ENCODE measurements at places on chromosomes 7 and 10. TPM values are rescaled to one million over a fixed set of nuclear protein-coding genes. Genes with fewer than 3 reads are reported as not detected.

TNRC18 gene
- total RNA-seq: 42.4 TPM

CPA2 gene
- total RNA-seq: not detected

DNA sequence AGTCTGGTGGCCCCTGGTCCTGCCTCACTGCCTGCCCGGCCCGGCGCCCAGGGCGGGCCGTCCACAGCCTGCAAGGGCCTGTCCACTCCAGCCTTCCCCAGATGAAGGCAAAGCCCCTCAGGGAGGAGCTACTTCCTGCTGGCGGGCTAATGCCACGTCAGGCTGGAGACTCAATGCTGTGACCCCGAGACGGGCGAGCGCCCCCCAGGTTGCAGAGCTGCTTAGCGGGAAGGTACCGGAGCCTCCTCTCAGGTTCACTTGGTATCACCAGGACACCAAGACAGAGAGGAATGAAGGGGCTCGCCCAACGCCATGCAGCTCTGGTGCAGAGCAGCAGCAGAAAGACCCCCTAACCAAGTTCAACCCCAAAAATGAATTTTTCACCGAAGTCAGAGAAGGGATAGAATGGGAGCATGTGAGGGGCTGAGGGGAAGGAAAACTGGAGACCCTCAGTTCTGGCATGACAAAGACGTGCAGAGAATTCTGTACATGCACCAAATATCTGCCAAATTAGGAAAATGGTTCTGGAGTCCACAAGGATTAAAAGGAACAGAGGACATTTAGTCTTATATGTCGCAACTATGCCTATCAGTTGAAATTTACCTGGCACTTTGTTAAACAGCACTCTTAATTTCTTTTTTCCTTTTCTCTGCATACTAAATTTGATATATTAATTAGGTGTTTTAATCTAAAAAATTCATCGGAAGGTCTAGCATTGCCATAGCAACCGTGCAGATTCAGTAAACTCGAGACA, 2.8 kb downstream of the STK32C start:
- H3K36me3 ChIP-seq: no peaks in the 10 kb centered on the region
- H3K27me3 ChIP-seq: peaks cover 32% of the 10 kb centered on the region
- no peak for DNase-seq
- no peak overlapping the region for H3K27ac ChIP-seq

- H3K4me3 ChIP-seq: no peak overlapping the region
- H3K36me3 ChIP-seq: no peaks in the 10 kb centered on the region
- H3K4me1 ChIP-seq: no peaks in the 10 kb centered on the region
These were observed 63.9 kb upstream of the LOXL4 start for GRCh38 chr10:98331885-98332284.

- H3K4me3 ChIP-seq: no peak overlapping the region
- peaks cover 2% of the 10 kb centered on the region for H3K27me3 ChIP-seq
- no peaks in the 10 kb centered on the region for H3K4me1 ChIP-seq
- no peak for DNase-seq
- no peaks in the 10 kb centered on the region for H3K36me3 ChIP-seq
- no peak overlapping the region for H3K27ac ChIP-seq
These were observed 57.4 kb downstream of the HIBADH start for GRCh38 chr7:27605283-27605682.

DNA sequence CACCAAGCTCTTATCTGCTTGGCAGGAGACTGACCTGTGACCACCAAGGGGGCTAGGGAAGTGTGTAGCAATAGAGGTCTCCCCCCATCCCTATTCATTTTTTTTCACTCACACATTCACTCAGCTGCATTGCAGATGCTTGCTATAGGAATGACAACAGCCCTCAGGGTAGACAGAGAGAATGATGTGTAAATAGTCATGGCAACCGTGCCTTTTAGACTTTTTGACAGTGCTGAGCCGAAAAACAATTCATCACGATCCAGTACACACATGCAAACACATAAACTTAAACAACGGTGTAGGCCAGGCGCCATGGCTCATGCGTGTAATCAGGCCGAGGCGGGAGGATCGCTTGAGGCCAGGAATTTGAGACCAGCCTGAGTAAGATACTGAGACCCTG, 7.6 kb upstream of the ELN start:
- H3K4me1 ChIP-seq: no peaks in the 10 kb centered on the region
- H3K27ac ChIP-seq: no peak overlapping the region
- no peaks in the 10 kb centered on the region for H3K36me3 ChIP-seq
- peaks cover 1% of the 10 kb centered on the region for H3K27me3 ChIP-seq

- no peak overlapping the region for H3K27ac ChIP-seq
- H3K27me3 ChIP-seq: peaks cover 14% of the 10 kb centered on the region
- H3K4me3 ChIP-seq: no peak overlapping the region
- H3K36me3 ChIP-seq: no peaks in the 10 kb centered on the region
- H3K4me1 ChIP-seq: no peaks in the 10 kb centered on the region
These were observed 20.5 kb downstream of the ADARB2 start for GRCh38 chr10:1716839-1717238.

DNA sequence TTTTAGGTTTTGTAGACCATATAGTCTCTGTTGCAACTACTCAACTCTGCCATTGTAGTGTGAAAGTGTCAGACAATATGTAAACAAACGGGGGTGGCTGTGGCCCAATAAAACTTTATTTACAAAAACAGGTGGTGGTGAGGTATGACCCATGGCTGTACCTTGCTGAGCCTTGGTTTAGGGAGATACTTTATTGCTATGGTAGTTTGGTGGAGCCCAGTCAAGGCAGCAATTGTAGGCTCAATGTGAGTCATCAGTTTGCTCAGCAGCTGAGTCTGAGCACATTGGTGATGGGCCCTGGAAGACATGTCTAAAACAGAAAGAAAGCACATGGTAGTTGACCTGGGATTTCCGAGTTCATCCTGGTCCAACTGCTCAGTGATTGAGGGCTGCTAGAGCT, 242.5 kb downstream of the REEP3 start:
- H3K27me3 ChIP-seq: peaks cover 7% of the 10 kb centered on the region
- no peak overlapping the region for H3K4me3 ChIP-seq
- H3K36me3 ChIP-seq: no peaks in the 10 kb centered on the region
- H3K4me1 ChIP-seq: no peaks in the 10 kb centered on the region
- no peak overlapping the region for H3K27ac ChIP-seq
- no peak for DNase-seq

GRCh38 chr10:129893104-129894089, 70.7 kb downstream of the EBF3 start:
- H3K4me1 ChIP-seq: no peaks in the 10 kb centered on the region
- H3K4me3 ChIP-seq: no peak overlapping the region
- H3K27me3 ChIP-seq: peaks cover 4% of the 10 kb centered on the region
- H3K36me3 ChIP-seq: no peaks in the 10 kb centered on the region
- H3K27ac ChIP-seq: no peak overlapping the region
- DNase-seq: no peak

GRCh38 chr7:157440346-157441022, 103.7 kb downstream of the DNAJB6 start:
- H3K4me1 ChIP-seq: no peaks in the 10 kb centered on the region
- no peak for DNase-seq
- no peak overlapping the region for H3K4me3 ChIP-seq

GRCh38 chr10:59868696-59869593, 37.4 kb downstream of the CCDC6 start:
- H3K36me3 ChIP-seq: peaks cover 18% of the 10 kb centered on the region
- peaks cover 82% of the 10 kb centered on the region for H3K4me1 ChIP-seq
- peak overlapping the region; percentile 26 for H3K27ac ChIP-seq
- no peaks in the 10 kb centered on the region for H3K27me3 ChIP-seq
- DNase-seq: no peak
- H3K4me3 ChIP-seq: no peak overlapping the region

GRCh38 chr7:24882989-24883621, 96.9 kb downstream of the OSBPL3 start:
- H3K4me3 ChIP-seq: no peak overlapping the region
- no peaks in the 10 kb centered on the region for H3K27me3 ChIP-seq
- H3K36me3 ChIP-seq: peaks cover 55% of the 10 kb centered on the region
- DNase-seq: no peak
- H3K27ac ChIP-seq: peak overlapping the region; percentile 64

RAPGEF5 gene
- total RNA-seq: 0.59 TPM

CRTAC1 gene
- not detected for total RNA-seq

DRGX gene
- total RNA-seq: not detected

GRCh38 chr10:79068203-79068561, 584 bp upstream of the ZMIZ1 start:
- H3K27ac ChIP-seq: peak overlapping the region; percentile 79
- peak overlapping the region; percentile 83 for H3K4me3 ChIP-seq
- peak; percentile 24 for DNase-seq
- peaks cover 49% of the 10 kb centered on the region for H3K4me1 ChIP-seq

- no peaks in the 10 kb centered on the region for H3K36me3 ChIP-seq
- no peak for DNase-seq
- H3K4me3 ChIP-seq: no peak overlapping the region
- no peak overlapping the region for H3K27ac ChIP-seq
- peaks cover 7% of the 10 kb centered on the region for H3K27me3 ChIP-seq
These were observed 35.5 kb downstream of the FRMPD2 start for GRCh38 chr10:48238826-48239520.

DNA sequence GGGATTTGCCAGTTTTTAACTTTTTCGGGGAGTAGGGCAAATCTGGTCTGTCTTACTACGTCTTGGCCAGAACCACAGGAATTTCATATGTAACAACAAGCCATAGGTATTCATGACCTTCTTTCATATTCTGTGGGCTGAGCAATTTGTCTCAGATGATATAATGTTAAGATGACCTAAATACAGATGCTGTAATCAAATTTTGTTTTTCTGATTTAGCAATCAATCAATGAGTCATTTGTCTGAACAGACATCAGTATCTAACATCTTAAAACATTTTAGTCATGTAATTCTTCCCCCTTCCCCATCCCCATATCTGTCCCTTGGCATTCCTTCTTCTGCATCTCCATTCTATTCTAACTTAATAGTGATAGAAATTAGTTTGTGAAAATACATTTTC, 24.8 kb upstream of the NME8 start:
- no peak for DNase-seq
- H3K36me3 ChIP-seq: no peaks in the 10 kb centered on the region
- H3K27me3 ChIP-seq: peaks cover 10% of the 10 kb centered on the region
- no peak overlapping the region for H3K27ac ChIP-seq
- peaks cover 18% of the 10 kb centered on the region for H3K4me1 ChIP-seq
- no peak overlapping the region for H3K4me3 ChIP-seq

ANKRD30A gene
- total RNA-seq: not detected

DNA sequence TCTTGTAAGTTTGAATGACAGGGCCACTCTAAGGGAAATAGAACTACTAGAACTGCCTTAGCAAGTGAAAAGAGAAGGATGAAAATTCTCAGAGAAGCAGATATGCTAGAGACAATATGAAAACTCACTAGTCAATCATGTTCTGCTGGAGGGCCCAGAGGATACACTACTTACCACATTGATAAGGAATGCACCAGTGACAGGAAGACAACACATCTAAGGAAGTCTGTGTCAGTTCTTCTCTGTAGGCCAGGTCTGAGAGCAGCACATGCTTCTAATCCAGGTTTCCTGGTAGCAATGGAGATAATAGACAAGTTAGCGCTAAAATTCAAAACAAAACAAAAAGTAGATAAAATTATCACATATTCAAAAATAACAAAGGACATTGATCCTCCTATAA, 235.2 kb upstream of the AKR1E2 start:
- no peak overlapping the region for H3K27ac ChIP-seq
- no peak for DNase-seq
- no peaks in the 10 kb centered on the region for H3K4me1 ChIP-seq
- peaks cover 2% of the 10 kb centered on the region for H3K27me3 ChIP-seq
- H3K4me3 ChIP-seq: no peak overlapping the region
- H3K36me3 ChIP-seq: no peaks in the 10 kb centered on the region

NPM3 gene
- total RNA-seq: 149 TPM

TAS2R4 gene
- total RNA-seq: 0.78 TPM

MYH16 gene
- total RNA-seq: not detected

DNA sequence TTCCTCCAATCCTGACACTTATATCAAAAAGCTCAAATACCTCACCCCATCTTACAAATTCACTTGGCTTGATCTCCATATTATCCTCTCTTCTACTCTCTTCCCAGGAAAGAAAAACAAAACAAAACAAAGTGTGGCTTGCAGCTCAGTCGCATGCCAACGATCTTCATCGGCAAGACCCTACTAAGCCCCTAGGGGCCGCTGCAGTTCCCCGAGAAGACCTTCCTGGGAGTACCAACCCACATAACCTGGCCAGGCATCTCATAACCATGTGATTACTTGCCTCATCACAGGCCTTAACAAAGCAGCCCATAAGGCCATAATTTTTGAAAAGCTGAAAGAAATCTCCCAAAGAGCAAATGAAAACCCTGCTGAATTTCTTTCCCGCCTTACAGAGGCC, 103.7 kb downstream of the ZNF92 start:
- peaks cover 42% of the 10 kb centered on the region for H3K36me3 ChIP-seq
- H3K27ac ChIP-seq: peak overlapping the region; percentile 4
- H3K4me3 ChIP-seq: peak overlapping the region; percentile 9
- peaks cover 1% of the 10 kb centered on the region for H3K27me3 ChIP-seq

DNA sequence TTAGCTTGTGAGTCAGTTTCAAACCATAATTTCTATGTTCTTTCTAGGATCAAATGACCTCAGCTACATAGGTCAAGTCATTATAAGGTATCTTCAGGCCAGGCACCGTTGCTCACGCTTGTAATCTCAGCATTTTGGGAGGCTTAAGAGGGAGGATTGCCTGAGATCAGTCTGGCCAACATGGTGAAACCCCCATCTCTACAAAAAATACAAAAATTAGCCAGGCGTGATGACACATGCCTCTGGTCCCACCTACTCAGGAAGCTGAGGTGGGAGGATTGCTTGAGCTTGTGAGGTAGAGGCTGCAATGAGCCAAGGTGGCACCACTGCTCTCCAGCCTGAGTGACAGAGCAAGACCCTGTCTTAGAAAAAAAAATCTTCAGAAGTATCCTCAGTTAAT, 362.3 kb downstream of the GATA3 start:
- H3K4me1 ChIP-seq: peaks cover 36% of the 10 kb centered on the region
- no peak for DNase-seq
- peaks cover 9% of the 10 kb centered on the region for H3K27me3 ChIP-seq
- H3K4me3 ChIP-seq: no peak overlapping the region

GRCh38 chr7:3380886-3381685, 80.0 kb downstream of the SDK1 start:
- no peak for DNase-seq
- H3K4me1 ChIP-seq: no peaks in the 10 kb centered on the region
- peaks cover 17% of the 10 kb centered on the region for H3K27me3 ChIP-seq
- H3K36me3 ChIP-seq: no peaks in the 10 kb centered on the region
- no peak overlapping the region for H3K27ac ChIP-seq

DNA sequence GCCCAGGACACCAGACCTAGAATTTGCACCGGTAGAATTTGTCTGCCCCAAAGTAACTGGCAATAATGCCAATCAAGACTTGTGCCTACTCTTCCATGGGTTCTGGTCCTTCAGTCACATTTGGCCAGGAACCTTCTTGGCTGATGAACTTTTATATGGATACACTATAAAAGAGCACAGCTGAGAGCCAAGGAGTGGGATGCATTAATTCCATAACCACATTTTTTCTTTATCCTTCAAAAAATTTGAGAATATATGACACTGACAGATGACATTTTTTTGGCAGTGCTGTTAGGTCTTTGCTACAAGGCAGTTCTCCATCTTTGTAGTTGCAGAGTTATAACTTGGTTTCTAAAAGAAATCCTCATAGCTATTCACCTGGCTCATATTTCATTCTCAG, 129.2 kb upstream of the HDAC9 start:
- H3K4me1 ChIP-seq: no peaks in the 10 kb centered on the region
- H3K27me3 ChIP-seq: no peaks in the 10 kb centered on the region
- H3K36me3 ChIP-seq: no peaks in the 10 kb centered on the region
- no peak overlapping the region for H3K27ac ChIP-seq
